Activated naive CD8-positive, alpha-beta T cell treated with anti-CD3 and anti-CD28 coated beads for 36 hours (primary cell): ENCODE measurements at places on chromosomes 11 and 22.

DNA sequence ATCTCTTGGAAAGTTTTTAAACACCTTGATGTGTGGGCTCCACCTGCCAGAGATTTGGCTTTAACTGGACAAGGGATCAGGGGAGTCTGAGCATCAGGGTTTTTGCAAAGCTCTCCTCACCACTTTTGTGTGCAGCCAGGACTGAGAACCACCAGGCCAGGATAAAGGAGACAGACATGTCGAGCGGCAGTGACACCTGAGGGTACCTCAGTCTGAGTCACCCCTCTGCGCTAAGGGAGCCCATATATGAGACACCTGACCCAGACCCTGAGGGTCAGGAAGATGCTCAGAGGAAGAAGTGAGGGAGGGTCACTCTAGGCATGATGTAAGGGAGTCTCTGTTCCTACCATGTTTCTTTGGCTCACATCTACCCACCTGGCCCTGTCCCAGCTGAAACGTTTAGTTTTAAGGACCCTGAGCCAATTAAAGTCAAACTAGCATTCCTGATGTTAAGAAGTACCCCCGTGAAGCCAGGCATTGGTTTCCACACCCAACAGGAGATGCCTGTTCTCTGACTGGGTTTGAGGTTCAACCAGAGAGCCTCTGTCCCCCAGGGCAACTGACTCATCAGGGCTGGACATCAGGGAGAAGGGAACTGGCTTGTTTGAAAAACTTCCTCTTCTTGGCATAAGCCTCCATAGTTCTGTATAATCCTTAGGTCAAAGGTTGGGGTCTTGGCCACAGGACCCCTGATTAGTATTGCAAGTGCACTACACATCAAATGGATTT, 72.4 kb upstream of the BIRC3 start:
- no peak for DNase-seq
- no peaks in the 10 kb centered on the region for H3K36me3 ChIP-seq
- H3K27ac ChIP-seq, result no peak overlapping the region
- no peaks in the 10 kb centered on the region for H3K27me3 ChIP-seq

- peaks cover 17% of the 10 kb centered on the region for H3K27me3 ChIP-seq
- H3K4me1 ChIP-seq, result no peaks in the 10 kb centered on the region
- peak; percentile 22 for DNase-seq
- no peak overlapping the region for H3K4me3 ChIP-seq
Measured at GRCh38 chr22:22103078-22103875, 120.7 kb upstream of the TOP3B start.

GRCh38 chr11:75424396-75424795, 8.6 kb downstream of the KLHL35 start:
- H3K36me3 ChIP-seq, result peaks cover 5% of the 10 kb centered on the region
- H3K27ac ChIP-seq, result no peak overlapping the region
- peaks cover 21% of the 10 kb centered on the region for H3K27me3 ChIP-seq
- no peak for DNase-seq
- H3K4me3 ChIP-seq, result no peak overlapping the region

GRCh38 chr11:134792044-134792443, 380.0 kb upstream of the B3GAT1 start:
- DNase-seq, result no peak
- no peak overlapping the region for H3K4me3 ChIP-seq
- H3K4me1 ChIP-seq, result no peaks in the 10 kb centered on the region
- no peak overlapping the region for H3K27ac ChIP-seq
- H3K36me3 ChIP-seq, result no peaks in the 10 kb centered on the region

GRCh38 chr11:7632211-7632610, 41.1 kb downstream of the CYB5R2 start:
- no peaks in the 10 kb centered on the region for H3K27me3 ChIP-seq
- no peak for DNase-seq
- H3K36me3 ChIP-seq, result peaks cover 6% of the 10 kb centered on the region
- H3K4me3 ChIP-seq, result no peak overlapping the region
- H3K27ac ChIP-seq, result no peak overlapping the region

GRCh38 chr22:29917052-29917902, 34.3 kb downstream of the MTMR3 start:
- H3K36me3 ChIP-seq, result peaks cover 5% of the 10 kb centered on the region
- peaks cover 60% of the 10 kb centered on the region for H3K4me1 ChIP-seq
- H3K27ac ChIP-seq, result no peak overlapping the region
- no peaks in the 10 kb centered on the region for H3K27me3 ChIP-seq

GRCh38 chr11:22699388-22699787, 33.0 kb downstream of the GAS2 start:
- H3K36me3 ChIP-seq, result no peaks in the 10 kb centered on the region
- no peaks in the 10 kb centered on the region for H3K27me3 ChIP-seq
- no peak overlapping the region for H3K27ac ChIP-seq
- peaks cover 24% of the 10 kb centered on the region for H3K4me1 ChIP-seq
- no peak for DNase-seq
- H3K4me3 ChIP-seq, result no peak overlapping the region

- peak overlapping the region; percentile 53 for H3K27ac ChIP-seq
- peaks cover 26% of the 10 kb centered on the region for H3K4me1 ChIP-seq
- H3K27me3 ChIP-seq, result no peaks in the 10 kb centered on the region
- H3K36me3 ChIP-seq, result no peaks in the 10 kb centered on the region
Measured at GRCh38 chr22:22935546-22936157, 48.0 kb downstream of the IGLL5 start.

GRCh38 chr22:37990301-37990700, 5.9 kb upstream of the SOX10 start:
- no peak for DNase-seq
- H3K36me3 ChIP-seq, result no peaks in the 10 kb centered on the region
- no peaks in the 10 kb centered on the region for H3K27me3 ChIP-seq
- peaks cover 2% of the 10 kb centered on the region for H3K4me1 ChIP-seq
- H3K27ac ChIP-seq, result no peak overlapping the region
- no peak overlapping the region for H3K4me3 ChIP-seq

DNA sequence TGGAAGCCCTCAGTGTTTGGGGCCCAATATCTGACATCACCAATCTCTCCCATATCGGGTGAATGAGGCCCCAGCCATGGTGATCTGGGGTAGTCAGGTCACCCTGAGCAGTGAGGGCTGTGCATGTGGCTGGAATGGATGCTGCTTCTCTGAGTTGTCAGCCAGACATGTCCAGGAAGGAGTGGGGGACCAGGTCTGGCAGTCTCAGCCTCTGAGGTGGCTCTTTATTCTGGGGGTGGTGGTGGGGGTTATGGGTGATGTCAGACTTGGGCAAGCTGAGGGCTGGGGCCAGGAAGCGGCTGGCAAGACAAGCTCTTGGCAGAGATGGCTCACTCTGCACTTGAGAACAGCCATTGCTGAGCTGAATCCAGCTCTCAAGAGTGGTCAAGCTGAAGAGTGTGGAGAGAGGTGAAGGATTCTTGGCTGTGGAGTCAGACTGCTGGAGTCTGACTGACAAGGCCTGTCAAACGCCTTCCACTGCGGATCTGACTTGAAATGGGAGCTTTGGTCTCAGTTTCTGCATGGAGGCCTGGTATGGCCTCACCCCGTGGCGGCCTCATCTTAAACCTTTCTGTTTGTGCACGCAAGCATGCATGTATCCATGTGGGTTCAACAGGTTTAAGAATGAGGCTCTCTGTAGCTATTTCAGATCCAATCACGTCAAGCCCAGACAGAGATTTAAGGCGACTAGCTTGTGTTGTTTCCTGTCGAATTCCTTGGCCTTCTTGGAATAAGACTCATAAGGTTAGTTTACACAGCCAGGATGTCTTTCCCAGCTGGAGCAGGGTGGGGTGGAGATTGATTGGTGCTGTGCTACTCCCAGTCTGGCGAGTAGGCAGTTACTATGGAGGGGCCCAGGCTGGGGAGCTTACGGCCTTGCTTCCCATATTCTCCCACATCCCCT, 83.9 kb upstream of the TIMP3 start:
- DNase-seq, result no peak
- H3K27me3 ChIP-seq, result no peaks in the 10 kb centered on the region
- H3K36me3 ChIP-seq, result peaks cover 3% of the 10 kb centered on the region

GRCh38 chr22:39266398-39267030, 21.7 kb upstream of the PDGFB start:
- H3K4me3 ChIP-seq, result no peak overlapping the region
- peaks cover 9% of the 10 kb centered on the region for H3K4me1 ChIP-seq
- H3K27ac ChIP-seq, result peak overlapping the region; percentile 60
- H3K36me3 ChIP-seq, result no peaks in the 10 kb centered on the region
- no peaks in the 10 kb centered on the region for H3K27me3 ChIP-seq

GRCh38 chr11:95283650-95284049, 52.6 kb upstream of the SESN3 start:
- H3K27ac ChIP-seq, result no peak overlapping the region
- H3K36me3 ChIP-seq, result no peaks in the 10 kb centered on the region
- no peaks in the 10 kb centered on the region for H3K27me3 ChIP-seq
- no peak overlapping the region for H3K4me3 ChIP-seq
- no peak for DNase-seq

GRCh38 chr11:70547821-70548670, 149.7 kb downstream of the CTTN start:
- no peak overlapping the region for H3K27ac ChIP-seq
- H3K4me1 ChIP-seq, result no peaks in the 10 kb centered on the region
- DNase-seq, result no peak
- no peaks in the 10 kb centered on the region for H3K36me3 ChIP-seq

DNA sequence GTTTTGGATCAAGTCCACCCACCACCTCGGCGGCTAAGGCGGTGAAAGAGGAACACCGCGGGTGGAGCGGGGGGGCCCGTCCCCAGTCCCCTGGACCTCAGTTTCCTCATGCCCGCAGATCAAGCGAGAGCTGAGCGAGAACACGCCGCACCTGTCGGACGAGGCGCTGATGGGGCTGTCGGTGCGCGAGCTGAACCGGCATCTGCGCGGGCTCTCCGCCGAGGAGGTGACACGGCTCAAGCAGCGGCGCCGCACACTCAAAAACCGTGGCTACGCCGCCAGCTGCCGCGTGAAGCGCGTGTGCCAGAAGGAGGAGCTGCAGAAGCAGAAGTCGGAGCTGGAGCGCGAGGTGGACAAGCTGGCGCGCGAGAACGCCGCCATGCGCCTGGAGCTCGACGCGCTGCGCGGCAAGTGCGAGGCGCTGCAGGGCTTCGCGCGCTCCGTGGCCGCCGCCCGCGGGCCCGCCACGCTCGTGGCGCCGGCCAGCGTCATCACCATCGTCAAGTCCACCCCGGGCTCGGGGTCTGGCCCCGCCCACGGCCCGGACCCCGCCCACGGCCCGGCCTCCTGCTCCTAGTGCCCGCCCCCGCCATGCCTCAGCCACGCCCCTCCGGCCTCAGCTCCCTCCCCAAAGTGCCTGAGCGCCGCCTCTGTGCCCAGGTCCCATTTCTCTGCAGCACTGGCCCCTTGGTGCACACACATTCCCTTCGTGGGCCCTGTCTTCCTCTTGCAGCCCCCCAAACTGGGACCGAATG, 12.7 kb downstream of the MAFF start:
- DNase-seq, result peak; percentile 59
- H3K27me3 ChIP-seq, result no peaks in the 10 kb centered on the region
- no peak overlapping the region for H3K27ac ChIP-seq
- no peak overlapping the region for H3K4me3 ChIP-seq
- H3K4me1 ChIP-seq, result peaks cover 26% of the 10 kb centered on the region

DNA sequence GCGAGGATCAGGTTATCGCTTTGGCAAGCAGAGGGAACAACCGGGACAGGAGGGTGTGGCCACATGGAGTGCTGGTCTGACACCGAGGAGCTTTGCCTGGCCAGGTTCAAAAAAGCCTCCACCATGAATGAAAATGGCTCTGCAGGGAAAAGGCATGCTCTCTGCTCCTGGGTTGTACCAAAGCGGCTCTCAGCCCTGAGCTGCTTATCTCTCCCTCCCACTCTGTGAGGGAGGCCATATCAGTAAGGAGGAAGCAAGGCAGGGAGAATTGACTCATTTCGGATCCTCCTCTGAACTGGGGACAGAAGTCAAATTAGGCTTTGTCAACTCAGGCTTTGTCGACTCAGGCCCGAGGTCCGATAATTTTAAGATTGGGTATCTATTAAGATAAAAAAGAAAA, 82.9 kb upstream of the CRTAM start:
- DNase-seq, result no peak
- H3K4me1 ChIP-seq, result peaks cover 59% of the 10 kb centered on the region
- H3K4me3 ChIP-seq, result no peak overlapping the region
- no peaks in the 10 kb centered on the region for H3K27me3 ChIP-seq
- H3K27ac ChIP-seq, result no peak overlapping the region

DNA sequence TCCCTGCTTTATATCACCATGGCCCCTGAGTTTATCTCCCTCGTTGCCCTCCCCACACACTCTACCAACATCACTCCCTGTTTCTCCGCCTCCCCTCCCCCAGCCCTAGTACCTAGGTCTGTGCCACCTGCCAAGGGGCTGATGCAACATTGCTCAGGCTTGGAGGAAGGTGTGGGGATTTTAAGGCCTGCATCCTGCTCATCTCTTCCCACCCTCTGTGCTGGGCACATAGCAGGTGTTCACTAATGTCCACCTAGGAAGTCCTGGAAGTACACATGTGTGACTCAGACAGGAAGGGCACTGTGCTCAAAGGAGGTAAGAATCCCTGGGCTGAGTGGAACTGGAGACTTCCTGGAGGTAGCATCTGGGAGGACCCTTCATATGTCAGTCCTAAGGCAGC, 37.0 kb downstream of the PDE2A start:
- no peak overlapping the region for H3K27ac ChIP-seq
- DNase-seq, result no peak
- H3K27me3 ChIP-seq, result peaks cover 12% of the 10 kb centered on the region

GRCh38 chr11:2076441-2076840, 62.7 kb downstream of the IGF2 start:
- H3K4me1 ChIP-seq, result peaks cover 10% of the 10 kb centered on the region
- H3K27ac ChIP-seq, result no peak overlapping the region
- H3K36me3 ChIP-seq, result no peaks in the 10 kb centered on the region
- peaks cover 29% of the 10 kb centered on the region for H3K27me3 ChIP-seq
- H3K4me3 ChIP-seq, result no peak overlapping the region

DNA sequence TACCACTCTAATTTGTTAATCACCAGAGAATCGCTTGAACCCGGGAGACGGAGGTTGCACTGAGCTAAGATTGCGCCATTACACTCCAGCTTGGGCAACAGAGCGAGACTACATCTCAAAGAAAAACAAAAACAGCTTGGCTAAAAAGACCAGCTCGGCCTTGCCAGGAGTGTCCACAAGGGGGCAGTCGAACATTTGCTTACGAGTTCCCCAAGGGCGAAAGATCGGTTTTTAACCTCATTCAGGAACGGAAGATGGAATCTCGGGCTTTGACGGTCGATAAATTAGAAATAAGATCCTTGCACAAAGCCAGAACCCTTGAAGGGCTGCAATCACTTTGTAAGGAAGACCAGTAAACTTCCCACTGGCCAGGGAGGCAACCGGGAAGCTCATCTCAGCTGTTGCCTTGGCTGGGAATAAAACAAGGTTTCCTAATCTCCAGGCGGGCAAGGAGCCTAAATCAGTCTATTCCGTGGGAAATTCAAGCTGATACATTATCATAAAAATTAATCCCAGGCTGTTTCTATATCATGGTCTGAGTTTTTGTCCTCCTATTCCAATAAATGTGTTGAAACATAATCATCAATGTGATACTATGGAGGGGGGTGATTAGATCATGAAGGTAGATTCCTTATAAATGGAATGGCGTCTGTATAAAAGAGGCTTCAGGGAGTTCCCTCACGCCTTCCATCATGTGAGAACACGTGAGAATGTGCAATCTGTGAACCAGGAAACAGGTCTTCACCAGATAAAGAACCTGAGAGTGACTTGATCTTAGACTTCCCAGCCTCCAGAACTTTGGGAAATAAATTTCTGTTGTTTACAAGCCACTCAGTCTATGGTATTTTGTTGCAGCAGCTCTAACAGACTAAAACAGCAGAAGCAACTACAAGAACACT, 14.9 kb upstream of the SLC29A2 start:
- peak; percentile 74 for DNase-seq
- H3K27me3 ChIP-seq, result peaks cover 3% of the 10 kb centered on the region
- no peaks in the 10 kb centered on the region for H3K36me3 ChIP-seq
- peaks cover 8% of the 10 kb centered on the region for H3K4me1 ChIP-seq
- H3K4me3 ChIP-seq, result peak overlapping the region; percentile 48

- no peak overlapping the region for H3K4me3 ChIP-seq
- H3K27me3 ChIP-seq, result peaks cover 4% of the 10 kb centered on the region
- H3K27ac ChIP-seq, result peak overlapping the region; percentile 67
- H3K4me1 ChIP-seq, result peaks cover 11% of the 10 kb centered on the region
Measured at GRCh38 chr11:69040581-69041260, 8.0 kb upstream of the TPCN2 start.
